ENCODE measurements at places on chromosomes 7 and 10. TPM values are rescaled to one million over a fixed set of nuclear protein-coding genes. Genes with fewer than 3 reads are reported as not detected.

DNA sequence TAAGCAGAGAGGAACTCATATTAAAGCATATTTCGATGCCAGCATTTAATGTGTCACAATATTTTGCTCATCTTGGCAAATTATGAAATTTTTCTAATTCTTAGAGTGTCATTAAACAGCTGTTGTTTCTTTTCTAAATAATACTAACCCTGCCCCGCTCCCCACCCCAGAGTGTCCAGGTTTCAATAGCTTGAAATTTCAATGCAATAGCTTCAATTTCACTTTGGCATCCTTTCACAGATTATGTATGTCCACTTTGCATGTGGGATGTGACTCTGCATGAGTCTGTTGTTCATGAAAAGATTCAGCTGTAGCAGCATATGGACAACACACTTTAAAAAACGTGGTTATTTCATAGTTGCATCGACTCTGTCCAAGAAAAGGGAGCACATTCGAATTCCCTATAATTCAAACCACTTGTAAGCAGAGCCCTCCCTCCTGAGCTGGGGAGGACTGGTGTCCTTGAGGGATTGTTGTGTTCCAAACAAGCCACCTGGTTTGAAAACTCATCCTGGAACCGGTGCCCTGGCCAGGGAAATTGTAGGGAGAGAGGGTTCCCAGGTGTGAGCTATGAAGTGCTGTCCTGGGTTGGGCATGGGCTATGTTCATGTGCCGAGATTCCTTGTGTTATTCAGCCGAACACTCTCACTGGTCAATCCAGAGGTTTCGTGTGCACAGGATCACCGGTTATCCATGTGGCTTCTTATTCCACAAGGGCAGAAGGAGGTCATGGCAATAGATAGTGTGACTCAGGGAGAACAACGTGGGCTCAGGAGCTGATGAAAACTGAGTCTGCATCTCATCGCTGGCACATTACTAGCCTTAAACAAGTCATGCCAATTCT, 64.6 kb upstream of the CREB5 start:
- no peak for DNase-seq

GRCh38 chr7:154928136-154929005, 74.6 kb downstream of the PAXIP1 start:
- peak; percentile 50 for DNase-seq

DNA sequence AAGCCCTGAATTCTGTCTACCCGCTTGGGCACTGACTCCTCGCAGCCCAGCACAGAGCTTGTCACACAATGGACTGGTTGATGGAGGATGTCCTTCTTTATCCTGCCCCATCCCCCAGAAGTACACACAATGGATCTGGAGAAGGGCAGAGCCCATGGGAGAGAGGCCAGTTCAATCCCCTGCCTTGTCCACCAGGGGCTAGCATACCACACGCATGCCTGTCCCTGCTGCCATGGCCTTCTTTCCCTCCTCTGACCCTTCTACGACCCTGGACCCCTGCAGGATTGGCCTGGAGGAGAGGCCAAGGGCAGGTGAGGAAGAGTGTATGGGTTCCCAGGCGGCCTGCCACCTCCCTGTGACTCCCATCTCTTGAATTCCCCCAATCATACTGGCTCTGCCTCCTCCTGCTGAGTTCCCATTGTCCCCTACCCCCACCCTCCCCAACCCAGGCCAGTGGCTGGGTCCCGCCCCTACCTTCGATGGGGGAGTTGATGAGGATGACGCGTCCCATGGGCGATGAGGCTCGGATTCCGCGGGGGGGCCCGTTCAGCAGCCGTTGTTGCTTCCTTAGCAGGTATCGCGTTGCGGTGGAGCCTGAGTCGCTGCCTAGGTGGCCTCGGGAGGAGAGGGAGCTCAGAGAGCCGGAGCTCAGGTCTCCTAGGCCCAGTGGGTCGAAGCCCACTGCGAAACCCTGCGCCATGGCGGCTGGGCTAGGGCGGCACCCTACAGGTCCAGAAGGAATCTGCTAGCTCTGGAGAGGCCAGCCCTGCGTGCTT, 1.2 kb downstream of the PDZD7 start:
- DNase-seq = no peak

The EGR2 gene
- 0.30 TPM for total RNA-seq

The MKI67 gene
- total RNA-seq = 111 TPM

- DNase-seq = peak; percentile 20
These were observed 48.2 kb downstream of the DYNC2I1 start for GRCh38 chr7:158904599-158904998.

The UCN3 gene
- not detected for total RNA-seq

DNA sequence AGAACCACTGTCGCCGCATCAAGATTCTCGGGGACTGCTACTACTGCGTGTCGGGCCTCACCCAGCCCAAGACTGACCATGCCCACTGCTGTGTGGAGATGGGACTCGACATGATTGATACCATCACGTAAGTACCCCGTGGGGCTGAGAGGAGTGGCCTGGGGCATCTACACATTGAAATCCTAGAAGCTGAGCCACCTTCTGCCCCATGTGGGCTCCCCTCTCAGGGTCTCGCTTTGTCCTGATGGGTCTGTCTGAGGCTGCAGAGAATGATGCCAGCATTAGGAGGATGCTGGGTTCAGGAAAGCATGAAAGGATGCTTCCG, 74.5 kb downstream of the ADCY1 start:
- DNase-seq = no peak

The TMEM236 gene
- 0.64 TPM for total RNA-seq

Measured in Caco-2 (cell line).